Vein endothelial cell (primary cell): ENCODE measurements at places on chromosomes 12 and 14. TPM values are rescaled to one million over a fixed set of nuclear protein-coding genes. Genes with fewer than 3 reads are reported as not detected.

REM2 gene
- not detected in 2 replicates for total RNA-seq

LRRK2 gene
- 0.33 and 2.0 TPM in 2 replicates for total RNA-seq

SYT10 gene
- not detected in 2 replicates for total RNA-seq

MIA2 gene
- total RNA-seq: 17.3 and 19.1 TPM in 2 replicates

RFLNA gene
- 0.76 and 2.6 TPM in 2 replicates for total RNA-seq

NXPH4 gene
- 0.19 TPM in 1 of 2 replicates, not detected in the other for total RNA-seq

SRRM4 gene
- total RNA-seq: not detected in 2 replicates

OR10G2 gene
- total RNA-seq: not detected in 2 replicates

RIMKLB gene
- 49.3 and 90.5 TPM in 2 replicates for total RNA-seq

COPZ1 gene
- total RNA-seq: 128 and 130 TPM in 2 replicates

DENR gene
- total RNA-seq: 38.9 and 43.1 TPM in 2 replicates

CCDC184 gene
- under 0.01 and 0.10 TPM in 2 replicates for total RNA-seq

CLEC4C gene
- not detected in 2 replicates for total RNA-seq
